Small intestine (tissue), 16 donors: ENCODE measurements at places on chromosomes 5 and 9.

GRCh38 chr9:7984692-7985091 lies 185.1 kb upstream of the DMAC1 start:
- no peak for DNase-seq

DNA sequence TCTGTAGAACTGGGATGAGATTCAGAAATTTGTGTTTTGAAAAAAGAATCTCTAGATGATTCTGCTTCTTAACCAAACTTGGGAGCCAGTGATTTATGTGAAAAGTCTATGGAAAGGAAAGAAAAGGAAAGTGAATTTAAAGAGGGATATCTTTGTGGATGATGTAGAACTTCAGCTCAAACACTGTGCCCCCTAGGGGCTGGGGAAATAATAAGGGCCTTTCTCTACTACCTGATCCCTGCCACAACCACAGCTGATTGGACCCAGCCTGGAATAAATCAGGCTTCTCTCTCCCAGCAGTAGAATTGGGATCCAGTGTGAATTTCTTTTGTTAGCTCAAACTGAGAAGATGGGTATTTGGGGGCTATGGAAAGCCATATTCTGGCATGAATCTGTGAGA lies 155.0 kb downstream of the PRELID2 start:
- no peak for DNase-seq

DNA sequence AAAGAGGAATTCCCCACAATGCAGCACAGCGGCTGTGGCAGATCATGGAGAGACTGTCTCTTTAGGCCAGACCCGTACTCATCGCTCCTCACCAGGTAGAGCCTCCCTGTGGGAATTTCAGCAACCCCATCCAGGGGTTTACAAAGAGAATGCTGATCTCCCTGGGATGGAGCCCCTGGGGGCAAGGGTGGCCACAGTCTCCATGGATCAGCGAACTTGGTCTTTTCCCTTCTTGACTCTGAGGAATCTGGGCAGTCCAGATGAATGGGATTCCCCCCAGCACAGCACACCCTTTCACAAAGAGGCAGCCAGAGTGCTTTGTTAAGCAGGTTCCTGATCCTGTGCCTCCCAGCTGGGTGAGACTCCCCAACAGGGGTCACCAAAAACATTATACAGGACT lies 108.7 kb upstream of the RGMB start:
- no peak for DNase-seq

- DNase-seq = no peak
These were observed 106.3 kb upstream of the SSBP2 start for GRCh38 chr5:81856948-81857928.

GRCh38 chr5:114255260-114255659 lies 106.6 kb upstream of the KCNN2 start:
- no peak for DNase-seq

DNA sequence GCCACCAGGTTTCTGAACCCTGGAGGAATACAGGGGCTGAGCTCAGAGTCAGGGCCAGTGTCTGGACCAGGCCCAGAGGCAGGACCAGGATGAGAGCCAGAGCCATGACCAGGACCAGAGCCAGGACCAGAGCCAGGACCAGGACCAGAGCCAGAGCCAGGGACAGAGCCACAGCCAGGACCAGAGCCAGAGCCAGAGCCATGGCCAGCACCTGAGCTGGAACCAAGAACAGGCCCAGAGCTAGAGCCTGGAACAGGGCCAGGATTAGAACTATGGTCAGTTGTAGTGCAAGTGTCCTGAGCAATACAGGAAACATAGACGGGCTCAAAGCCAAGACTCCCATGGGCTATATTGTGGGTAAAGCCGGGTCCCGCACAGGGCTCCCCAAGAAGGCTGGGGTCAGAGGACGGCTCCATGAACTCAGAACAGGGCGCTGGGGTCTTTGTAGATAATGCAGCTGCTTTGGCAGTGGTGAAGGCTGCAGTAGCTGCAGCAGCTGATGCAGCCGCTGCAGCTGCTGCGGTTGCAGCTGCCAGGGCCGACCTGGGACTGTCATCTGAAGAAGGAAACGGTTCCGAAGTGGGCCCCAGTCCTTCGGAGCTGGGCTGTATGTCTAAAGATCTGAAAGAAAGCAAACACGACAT lies 559 bp downstream of the SPAG8 start:
- DNase-seq = no peak

DNA sequence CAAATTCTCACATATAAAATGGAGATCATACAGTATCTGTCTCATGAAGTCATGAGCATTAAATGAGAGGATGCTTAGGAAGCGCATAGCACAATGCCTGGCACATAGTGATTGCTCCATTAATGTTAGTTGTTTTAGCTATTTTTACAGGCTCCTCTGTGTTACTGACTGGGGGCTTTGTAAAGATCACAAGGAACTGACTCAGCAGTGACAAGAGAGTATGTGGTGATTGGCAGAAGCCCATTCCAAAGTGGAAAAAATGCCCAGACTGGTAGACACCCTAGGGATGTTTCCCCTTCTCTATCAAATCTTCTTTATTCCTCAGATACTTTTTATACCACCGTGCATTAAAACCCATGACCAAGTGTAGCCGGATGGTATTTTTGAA lies 33.5 kb downstream of the ABLIM3 start:
- no peak for DNase-seq

DNA sequence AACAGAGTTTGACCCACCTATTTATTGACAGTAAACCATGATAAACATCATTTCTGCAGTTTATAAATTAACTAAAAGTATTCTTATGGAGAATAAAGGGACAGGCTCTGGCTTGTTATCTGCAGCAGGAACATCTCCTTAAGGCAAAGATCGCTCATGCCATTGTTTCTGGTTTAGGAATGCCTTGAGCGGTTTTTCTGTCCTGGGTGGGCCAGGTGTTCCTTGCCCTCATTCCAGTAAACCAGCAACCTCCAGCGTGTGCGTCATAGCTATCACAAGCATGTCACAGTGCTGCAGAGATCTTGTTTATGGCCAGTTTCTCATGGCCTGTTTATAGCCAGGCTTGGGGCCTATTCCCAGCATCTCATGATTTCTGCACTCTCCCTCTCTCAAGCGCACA lies 521.7 kb downstream of the HINT1 start:
- no peak for DNase-seq

- peak; percentile 19 for DNase-seq
These were observed 26.0 kb downstream of the DDX4 start for GRCh38 chr5:55763746-55764420.

DNA sequence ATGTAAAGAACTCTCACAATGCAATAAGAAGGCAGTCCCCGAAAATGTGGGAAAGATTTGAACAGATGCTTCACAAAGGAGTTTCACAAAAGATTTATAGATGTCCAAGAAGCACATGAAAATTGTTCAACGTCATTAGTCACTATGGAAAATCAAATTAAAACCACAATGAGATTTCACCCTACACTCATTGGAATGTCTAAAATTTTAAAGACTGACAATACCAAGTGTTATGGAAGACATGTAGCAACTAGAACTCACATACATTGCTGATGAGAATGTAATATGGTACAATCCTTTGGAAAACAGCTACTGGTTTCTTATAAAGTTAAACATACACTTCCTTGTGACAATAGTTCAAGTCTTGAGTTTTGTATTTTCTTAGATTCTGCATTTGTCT lies 11.0 kb upstream of the RECK start:
- no peak for DNase-seq

GRCh38 chr9:75242426-75242825 lies 154.1 kb downstream of the OSTF1 start:
- DNase-seq = no peak

- DNase-seq = no peak
These were observed 51.3 kb downstream of the ANXA1 start for GRCh38 chr9:73202980-73203379.

DNA sequence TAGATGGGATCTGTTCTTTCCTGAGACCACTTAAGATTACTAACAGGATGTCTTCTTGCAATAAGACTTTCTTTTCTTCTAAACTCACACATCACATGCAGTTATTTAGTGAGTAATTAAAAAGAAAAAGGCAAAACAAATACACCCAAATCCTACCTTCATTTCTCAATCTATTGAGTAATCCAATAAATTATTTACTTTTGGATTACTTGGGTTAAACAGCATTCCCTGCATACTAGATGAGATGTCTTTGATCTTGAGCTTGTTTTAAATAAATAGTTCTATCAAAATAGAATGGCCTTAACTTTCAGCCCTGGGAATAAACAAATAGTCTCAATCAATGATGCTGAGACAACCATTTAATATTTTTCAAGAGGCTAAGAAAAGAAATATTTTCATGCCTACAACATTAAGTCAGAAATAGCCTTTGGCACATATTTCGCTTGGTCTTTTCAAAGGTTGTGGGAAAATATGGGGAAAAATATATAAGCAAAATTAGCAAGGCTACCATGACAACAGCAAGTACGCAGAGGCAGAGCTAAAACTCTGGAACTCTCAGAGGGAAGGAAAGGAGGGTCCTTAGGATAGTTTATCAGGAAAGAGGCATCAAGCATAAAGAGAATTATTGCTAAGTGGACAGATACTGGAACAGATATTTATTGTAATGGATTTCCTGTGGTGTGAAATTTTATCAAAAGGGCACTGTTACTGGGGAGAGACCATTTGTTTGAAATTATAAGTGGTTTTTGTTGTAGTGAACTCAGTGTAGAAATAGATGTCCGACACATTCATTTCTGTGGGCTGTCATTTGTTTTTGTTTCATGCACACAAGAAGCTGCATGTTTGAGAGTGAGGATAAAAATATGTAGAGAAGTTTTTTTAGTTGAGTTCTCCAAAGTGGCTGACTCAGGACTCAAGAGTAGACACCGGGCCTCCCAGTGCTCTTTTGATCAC lies 70.2 kb upstream of the CDH6 start:
- no peak for DNase-seq

DNA sequence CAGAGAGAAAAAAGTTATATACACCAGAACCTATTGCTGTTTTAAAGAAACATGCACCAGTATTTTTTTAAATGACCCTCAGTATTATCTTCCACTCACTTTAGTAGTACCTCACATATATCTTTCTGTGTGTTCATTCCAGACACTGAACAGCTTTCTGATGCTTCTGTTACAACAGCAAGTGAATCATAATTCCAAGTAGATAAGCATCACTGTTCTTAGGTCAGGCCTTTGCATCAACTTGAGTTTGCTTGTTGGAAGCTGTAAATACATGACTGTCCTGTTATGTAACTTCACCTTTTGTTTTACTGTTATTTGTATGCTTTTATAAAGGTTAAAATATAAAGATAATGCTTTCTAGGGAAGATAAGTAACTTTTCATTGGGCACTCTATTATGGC lies 184.4 kb downstream of the ISL1 start:
- DNase-seq = no peak

DNA sequence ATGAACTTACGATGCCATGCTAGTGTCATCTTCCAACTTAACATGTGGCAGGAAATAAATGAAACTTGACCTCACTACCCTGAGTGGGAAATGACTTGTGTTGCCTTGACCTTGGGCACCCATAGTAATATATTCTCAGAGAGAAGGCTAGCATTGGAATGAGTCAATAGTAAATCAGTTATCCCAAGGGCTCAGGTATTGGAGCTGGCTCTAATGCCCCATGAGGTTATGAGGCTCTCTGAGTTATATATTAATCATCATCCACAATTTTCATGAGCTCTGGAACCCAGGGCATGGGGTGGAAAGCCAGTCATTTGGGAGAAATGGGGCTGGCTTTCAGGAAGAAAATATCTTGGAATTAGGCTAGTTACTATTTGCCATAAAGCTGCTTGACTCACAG lies 42.4 kb upstream of the SMIM32 start:
- DNase-seq = peak; percentile 58

- DNase-seq = no peak
These were observed 382.3 kb upstream of the CDH10 start for GRCh38 chr5:25027061-25027460.

- DNase-seq = no peak
These were observed 50.2 kb downstream of the TIMD4 start for GRCh38 chr5:156912869-156913268.

DNA sequence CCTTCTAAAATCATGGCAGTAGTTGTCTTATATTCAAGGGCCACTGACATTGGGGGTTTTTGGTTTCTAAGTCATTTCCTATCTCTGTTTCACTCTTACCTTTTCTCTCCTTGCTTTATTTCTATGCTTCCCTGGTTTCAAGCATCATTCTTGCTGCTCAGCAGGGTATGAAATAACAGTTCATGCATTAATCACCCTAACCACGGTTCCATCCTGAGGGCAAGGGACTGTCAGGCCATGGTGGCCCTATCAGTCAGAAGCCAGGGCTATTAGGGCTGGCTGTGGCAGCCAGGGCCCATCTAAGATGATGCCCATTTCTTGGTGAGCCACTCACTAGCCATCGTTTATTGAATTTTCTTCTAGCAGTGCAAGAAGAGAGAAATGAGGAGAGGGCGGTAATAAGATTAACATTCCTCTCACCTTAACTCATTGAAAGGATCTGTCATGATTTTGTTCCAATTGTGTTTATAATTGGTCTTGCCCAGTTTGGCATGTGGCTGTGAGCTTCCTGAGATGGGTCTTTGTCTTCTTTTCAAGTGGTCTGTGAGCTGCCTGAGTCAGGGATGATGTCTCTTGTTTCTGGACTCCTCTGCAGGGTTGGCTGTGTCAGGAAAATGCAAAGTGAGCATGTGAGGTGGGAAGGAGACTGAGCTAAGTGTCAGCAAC lies 45.2 kb downstream of the CYSTM1 start:
- no peak for DNase-seq

- no peak for DNase-seq
These were observed 236.6 kb downstream of the PSAT1 start for GRCh38 chr9:78533500-78533899.

DNA sequence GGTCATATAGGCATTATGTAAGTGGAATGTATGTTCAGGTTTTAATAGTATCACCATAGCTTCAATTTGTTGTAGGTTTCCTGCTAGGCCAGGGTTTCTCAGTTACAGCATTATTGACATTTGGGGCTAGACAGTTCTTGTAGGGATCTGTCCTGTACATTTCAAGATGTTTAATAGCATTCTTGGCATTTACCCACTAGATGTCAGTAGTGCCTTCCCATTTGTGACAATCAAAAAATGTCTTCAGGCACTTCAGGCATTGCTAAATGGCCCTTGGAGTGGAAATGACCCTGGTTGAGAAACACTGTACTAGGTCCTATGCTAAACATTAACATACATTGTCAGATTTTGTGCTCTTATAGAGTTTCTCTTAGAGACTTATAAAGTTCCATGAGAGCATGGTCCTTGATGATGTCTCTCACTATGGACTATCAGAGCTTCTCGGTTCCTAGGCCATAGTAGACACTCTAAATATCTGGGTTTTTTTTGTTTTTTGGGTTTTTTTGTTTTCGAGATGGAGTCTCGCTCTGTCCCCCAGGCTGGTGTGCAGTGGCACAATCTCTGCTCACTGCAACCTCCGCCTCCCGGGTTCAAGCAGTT lies 1.4 kb downstream of the KIF20A start:
- DNase-seq = peak; percentile 80

DNA sequence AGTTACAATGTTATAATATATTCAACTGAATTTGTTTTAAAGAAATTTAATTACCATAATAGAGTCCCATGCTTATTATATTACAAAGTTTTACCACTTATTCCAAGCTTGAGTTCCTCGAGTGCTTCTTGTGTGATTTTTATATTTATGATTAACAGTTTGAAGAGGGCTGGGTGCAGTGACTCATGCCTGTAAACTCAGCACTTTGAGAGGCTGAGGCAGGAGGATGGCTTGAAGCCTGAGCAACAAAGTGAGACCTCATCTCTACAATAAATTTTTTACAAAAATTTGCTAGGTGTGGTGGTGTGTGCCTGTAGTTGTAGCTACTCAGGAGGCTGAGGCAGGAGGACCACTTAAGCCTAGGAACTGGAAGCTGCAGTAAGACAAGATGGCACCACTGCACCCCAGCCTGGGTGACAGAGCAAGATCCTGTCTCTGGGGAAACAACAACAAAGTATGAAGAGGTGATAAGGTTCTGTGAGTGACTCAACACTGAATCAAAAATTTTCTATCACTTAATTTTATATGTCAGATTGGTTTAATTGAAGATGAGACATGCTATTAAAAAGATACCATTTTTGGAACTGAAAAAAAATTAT lies 9.2 kb downstream of the POC5 start:
- DNase-seq = no peak
